ENCODE measurements at places on chromosomes 2 and 18.

DNA sequence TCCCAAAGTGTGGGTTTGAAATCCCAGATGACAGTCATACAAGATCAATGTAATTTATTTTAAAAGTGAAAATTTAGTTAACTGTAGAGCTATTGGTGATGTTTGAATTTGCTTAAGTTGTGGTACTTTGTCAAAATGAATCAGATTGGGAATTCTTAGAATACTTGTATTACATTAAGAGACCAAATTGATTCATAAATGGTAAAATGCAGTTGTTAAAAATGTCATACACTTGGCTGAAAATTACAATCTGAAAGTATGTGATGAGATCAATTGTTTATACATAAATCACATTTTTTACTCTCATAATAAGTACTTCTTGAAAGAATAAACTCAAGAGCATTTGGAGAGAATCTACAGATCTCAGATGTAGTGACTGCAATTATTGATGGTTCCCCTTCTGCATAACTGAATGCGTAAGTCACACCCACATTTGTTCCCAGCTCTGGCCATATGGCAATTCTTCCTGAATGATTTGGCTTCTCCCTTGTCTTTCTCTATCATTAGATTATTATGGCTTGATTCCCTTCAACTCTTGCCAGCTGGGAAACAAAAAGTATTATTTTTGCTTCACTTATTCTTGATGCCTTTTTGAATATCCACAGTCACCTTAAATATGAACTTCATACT lies 558.5 kb downstream of the CPS1 start:
- no peak for DNase-seq

GRCh38 chr2:53787614-53788289 lies 908 bp downstream of the ERLEC1 start:
- DNase-seq, result no peak

- no peak for DNase-seq
Observed at GRCh38 chr2:99824758-99825157, 317.6 kb downstream of the AFF3 start.

DNA sequence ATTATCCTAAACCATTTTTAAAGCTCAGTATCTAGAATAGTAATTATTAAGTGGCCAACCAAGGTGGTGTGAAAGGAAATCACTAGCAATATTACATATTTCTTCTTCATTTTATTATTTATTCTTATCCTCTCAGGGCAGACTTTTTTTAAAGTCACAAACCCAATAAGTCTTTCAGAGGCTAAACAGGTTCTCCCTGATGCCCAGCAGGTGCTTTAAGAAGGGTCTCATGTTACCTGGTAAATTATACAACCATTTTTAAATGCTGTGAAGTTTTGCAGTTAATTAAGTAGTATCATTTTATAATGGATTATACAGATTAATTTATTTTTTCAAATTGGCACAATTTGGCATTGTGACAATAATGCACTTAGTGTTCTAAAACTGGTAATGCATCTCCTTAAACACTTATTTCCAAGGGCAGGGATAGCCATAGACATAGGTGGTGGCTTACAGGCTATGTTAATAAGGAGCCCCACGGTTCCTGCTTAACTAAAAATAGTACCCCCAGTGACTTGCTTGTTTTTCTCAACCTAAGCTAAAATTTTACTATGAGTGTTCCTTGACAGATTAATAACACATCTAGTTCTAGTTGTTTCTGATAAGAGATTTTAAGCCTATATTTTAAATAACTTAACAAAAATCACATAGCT lies 67.0 kb downstream of the PMS1 start:
- DNase-seq, result no peak

DNA sequence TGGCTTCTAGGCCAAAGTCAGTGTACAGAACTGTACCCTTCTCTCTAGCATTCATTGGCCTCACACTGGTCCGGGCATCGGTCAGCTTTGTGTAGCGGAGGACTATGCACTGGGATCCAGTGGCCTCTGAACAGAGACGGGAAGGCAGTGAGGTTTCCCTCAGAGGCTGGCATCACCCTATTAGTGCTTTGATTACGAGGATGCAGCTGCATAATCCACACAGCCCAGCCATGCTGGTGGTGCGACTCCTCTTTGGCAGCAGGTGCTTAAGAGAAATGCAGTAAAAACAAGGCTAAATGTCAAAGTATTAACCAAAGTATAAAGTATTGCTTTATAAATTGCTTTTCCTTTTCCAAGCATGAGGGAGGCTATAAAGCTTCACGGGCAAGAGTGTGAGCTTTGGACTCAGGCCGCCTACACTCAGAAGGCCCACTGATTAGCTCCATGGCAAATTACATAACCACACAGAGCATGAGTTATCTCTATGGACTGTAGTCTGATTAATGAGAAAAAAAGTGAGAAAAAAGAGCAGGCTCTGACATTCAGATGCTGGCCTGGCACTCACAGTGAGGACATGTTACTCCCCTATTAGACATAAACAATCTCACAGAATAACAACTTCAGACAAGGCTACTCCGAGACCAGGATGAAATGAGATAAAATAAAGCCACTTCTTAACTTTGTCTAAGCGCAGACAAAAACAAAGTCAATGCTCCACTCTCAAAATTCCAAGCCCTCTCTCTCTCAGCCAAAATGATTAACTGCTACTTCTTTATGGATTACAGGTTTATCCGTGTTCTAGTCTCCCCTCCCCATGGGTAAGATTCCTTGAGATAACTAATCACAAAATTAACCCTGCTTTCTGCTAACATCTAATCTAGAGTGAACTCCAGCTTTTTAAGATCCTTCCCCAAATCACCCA lies 6.4 kb upstream of the CRYGC start:
- DNase-seq, result no peak

DNA sequence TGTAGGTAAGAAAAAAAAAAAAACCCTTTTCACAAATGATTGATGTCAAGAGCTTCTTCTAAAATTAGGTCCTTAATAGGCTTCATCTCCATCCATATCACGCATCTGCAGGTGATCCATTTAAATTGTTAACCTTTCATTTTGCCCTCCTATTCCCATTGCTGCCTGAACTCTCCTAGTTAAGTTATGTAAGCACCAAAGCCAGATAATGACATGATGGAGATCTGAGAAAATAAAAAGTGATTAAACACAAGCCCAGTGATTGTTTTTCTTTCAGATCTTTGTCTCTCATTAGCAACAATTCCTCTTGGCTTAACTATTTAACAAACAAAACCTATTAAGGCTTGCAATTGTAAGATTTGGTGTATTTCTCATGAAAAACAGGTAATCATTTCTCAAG lies 20.0 kb downstream of the LANCL1 start:
- no peak for DNase-seq

DNA sequence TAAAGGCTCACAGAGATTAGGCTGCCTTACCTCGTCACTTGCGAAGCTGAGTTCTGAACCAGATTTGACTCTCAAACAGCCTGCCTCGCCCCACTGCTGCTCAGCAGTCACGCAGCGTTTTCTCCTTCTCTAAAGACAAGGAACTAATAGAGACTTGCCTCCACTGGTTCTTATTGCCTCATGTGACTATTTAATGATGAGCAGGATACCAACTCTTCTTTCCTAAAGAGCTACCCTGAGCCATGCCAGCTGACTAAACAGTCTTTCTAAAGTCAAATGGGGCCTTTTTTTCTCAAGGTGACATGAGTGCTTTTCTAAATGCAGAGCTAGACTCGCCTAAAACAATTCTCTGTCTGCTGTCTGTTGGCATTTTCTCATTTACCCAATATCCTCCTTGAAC lies 147.5 kb downstream of the NCKAP5 start:
- no peak for DNase-seq

GRCh38 chr2:227460070-227460485 lies 11.9 kb upstream of the AGFG1 start:
- DNase-seq, result no peak
